AG10803 (cell line): ENCODE measurements at places on chromosomes 12 and 14.

DNA sequence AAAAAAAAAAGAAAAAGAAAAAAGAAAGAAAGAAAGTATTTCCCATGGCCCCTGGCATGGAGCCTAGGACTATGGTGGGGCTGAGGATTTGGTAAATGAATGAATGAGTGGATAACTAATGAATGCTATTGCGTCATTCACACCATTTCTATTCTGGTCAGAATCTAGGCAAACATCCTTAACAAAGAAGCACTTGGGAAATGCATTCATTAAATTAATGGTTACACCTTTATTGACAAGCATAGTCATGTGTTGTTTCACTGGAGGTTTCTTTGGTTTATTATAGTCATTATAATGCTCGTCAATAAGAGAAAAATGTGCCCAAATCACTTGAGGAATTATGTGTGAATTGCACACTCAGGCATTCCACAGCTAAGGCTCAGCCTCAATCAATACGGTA is 13.6 kb upstream of the AQP2 start:
- DNase-seq = peak; percentile 3

GRCh38 chr14:61608245-61609165 is 86.8 kb upstream of the HIF1A start:
- DNase-seq = peak; percentile 74

GRCh38 chr14:63286071-63286470 is 32.7 kb downstream of the GPHB5 start:
- DNase-seq = no peak

GRCh38 chr12:53217051-53217930 is 10.2 kb upstream of the ITGB7 start:
- DNase-seq = peak; percentile 72

- no peak for DNase-seq
These were observed 21.3 kb downstream of the RPH3A start for GRCh38 chr12:112812600-112813406.

DNA sequence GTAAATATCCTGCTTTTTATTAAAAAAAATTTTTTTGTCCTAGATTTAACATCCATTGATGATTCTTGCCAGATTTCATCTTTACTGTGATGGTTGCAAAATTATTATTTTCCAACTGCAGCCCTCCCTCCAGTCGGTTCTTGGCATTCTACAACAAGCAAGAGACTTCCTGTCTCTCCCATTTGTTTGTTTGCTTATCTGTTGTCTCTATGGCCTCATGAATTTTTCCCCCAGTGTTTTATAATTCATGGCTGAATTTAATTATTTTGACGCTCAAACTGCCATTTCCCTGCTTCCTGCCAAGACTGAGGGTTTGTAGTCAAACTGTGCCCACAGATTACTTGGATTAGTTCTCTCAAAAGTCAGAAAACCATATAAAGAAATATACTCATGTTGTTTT is 25.9 kb downstream of the CGRRF1 start:
- peak; percentile 31 for DNase-seq

DNA sequence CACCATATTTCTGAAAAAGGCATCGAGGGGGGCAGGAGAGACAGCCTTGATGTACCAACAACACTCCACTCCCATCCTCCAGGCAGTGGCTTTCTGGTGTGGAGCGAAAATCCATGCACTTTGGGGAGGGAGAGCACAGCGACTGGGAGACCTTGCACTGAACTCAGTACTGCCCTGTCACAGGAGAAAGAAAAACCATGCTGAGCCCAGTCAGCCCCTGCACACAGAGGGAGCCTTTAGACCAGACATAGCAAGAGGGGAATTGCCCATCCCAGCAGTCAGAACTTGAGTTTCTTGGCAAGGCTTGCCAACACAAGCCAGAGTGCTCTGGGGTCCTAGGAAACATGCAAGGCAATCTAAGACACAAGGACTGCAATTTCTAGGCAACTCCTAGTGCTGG is 24.8 kb upstream of the SLC6A15 start:
- no peak for DNase-seq

GRCh38 chr12:81992461-81992860 is 233.3 kb upstream of the PPFIA2 start:
- DNase-seq = no peak

- no peak for DNase-seq
These were observed 15.4 kb upstream of the BCL11B start for GRCh38 chr14:99287269-99287942.

- no peak for DNase-seq
These were observed 24.2 kb upstream of the PTHLH start for GRCh38 chr12:27996761-27997160.

DNA sequence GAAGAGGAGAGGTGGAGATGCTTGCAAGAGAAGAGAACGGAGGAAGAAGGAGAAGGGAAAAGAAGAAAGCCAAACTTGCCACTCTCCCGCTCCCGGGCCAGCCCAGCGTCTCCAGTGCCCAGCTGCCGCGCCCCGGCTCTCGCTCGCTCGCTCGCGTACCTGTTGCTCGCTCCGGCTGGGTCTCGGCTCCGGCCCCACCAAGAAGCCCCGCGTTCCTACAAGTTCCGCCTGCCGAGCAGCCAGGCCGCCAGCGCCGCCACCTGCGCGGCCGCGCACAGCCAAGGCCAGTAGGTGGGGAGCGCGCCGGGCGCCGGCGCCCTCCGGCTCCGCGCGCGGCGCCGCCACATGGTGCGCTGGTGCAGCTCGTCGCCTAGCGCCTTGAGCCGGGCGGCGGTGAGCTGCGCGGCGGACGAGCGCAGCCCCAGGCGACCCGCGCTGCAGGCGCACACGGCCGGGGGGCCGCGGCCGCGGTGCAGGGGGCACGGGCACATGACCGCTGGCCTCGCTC is 370 bp downstream of the HRK start:
- DNase-seq = peak; percentile 32

- DNase-seq = no peak
These were observed 816.4 kb upstream of the FBXO33 start for GRCh38 chr14:40248671-40249070.

- DNase-seq = no peak
These were observed 513.0 kb upstream of the SEL1L start for GRCh38 chr14:82046512-82047226.

DNA sequence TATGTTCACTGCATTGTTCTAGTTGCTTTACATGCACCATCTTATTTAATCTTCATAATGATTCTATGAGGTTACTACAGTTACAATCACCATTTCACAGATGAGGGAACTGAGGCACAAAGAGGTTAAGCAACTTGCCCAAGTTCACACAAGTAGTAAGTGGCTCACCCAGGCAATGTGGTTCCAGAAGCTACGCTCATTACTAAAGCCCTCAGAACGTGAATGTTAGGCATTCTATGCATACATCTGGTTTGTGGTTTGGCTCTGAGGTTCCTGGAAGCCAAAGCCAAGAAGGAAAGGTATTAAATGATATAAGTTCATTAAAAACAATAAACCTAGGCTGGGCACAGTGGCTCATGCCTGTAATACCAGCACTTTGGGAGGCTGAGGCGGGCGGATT is 14.4 kb upstream of the VRTN start:
- DNase-seq = peak; percentile 95

- DNase-seq = no peak
These were observed 84.2 kb downstream of the SCARB1 start for GRCh38 chr12:124779161-124780141.

- DNase-seq = no peak
These were observed 462.9 kb upstream of the PRICKLE1 start for GRCh38 chr12:43052441-43052840.
